ENCODE measurements at places on chromosomes 6 and 20.

DNA sequence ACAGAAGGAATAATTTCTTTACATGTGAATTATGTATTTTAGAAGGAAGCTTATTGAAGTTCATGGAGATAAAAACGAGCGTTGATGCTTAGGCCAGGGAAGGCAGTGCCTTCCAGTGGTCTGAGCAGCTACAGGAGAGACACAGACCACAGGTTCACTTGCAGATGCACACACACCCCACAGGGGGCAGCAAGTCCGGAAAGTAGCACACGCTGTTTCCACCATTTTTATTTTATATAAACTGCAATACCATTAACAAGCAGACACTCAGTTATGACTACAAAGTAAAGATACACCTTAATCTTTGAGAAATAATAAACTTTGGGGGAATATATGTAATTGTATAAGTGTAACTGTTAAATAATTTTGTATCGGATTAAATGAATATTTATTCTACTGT lies 13.5 kb upstream of the DACT2 start:
- DNase-seq, result no peak

GRCh38 chr20:62832212-62832922 lies 15.5 kb downstream of the COL9A3 start:
- no peak for DNase-seq

DNA sequence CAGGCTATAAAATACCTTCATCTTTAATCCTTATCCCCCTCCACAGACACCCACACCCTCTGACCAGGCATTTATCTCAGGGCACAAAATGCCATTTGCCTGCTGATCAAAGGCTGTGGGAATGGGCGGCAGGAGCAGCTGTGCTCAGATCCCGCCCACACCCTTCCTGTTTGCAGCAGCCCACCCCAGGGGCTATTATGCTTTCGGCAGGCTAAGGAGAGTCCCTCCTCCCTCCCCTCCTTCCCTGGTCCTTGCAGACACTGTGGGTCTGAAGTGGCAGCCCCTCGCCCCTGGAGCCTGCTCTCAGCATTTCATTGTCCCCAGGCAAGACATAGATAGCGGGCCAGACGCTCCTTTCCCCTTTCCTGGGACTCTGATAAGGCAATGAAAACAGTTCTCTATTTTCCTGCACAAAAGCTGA lies 220.8 kb upstream of the HEY2 start:
- DNase-seq, result no peak

DNA sequence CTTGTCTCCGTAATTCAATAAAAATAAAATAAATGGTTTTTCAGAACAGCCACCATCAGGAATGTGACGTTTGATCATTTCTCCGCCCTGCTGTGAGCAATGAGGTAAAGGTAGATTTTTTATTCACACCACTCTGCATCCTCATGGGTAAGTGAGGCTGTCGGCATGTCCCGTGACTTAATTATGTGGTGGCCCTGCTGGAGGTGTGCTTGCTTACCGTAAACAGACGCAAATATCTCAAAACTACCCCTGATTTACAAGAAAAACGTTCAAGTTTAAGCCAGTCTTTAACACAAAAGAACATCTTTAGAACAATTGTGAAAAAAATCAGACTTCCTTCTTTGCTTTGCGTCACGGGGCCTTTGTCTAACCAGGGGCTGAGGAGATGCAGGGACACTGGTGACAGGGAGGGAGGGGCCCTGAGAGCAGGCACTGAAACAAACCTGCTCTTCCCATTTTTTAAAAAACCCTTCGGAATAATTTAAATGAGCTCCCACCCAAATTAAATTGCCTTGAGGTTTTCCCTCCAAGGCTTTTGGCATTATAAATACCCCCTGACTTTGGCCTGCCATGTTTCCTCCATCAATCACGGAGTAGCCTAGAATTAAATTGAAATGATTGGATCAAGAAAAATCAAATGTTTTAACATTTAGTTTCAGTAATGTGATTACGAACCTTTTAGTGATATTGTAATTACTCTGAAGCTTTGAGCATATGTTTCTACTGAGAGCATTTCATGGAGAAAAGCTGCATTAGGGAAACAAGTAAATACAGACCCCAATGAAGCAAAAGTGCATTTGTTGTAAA lies 13.4 kb downstream of the PRKN start:
- DNase-seq, result no peak

DNA sequence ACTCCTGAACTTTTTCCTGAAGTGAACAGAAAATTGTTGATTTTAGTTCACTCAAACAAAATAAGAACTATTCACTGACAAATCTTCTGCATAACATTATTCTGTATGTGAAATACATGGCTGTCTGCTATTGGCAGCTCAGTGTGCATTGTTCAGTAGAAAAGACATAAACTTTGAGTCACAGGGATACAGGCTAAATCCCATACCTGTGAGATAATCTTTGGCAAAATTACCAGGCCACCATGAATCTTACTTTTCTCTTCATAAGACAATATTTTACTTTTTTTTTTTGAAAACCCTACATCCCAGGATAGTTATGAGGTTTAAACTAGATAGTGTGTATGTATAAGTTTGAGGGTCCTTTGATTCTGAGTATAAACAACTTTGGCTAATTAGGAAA lies 224.8 kb downstream of the GRM1 start:
- DNase-seq, result no peak

DNA sequence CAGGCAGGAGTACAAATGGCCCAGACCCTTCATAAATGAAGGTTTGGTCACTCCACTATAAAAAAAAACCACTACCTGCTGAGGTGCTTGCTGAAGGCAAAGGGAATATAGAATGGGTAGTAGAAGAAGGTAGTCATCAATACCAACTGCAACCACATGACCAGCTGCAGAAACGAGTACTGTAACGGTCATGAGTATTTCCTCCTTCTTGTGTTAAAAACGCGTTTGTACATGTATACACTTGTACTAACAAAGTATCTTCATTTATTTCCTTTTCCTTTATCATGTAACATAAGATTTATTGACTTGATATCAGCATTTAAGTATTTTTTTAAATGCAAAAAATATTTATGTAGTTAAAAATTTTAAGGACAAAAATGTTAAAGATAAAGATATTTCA lies 238.6 kb downstream of the TFAP2B start:
- no peak for DNase-seq

DNA sequence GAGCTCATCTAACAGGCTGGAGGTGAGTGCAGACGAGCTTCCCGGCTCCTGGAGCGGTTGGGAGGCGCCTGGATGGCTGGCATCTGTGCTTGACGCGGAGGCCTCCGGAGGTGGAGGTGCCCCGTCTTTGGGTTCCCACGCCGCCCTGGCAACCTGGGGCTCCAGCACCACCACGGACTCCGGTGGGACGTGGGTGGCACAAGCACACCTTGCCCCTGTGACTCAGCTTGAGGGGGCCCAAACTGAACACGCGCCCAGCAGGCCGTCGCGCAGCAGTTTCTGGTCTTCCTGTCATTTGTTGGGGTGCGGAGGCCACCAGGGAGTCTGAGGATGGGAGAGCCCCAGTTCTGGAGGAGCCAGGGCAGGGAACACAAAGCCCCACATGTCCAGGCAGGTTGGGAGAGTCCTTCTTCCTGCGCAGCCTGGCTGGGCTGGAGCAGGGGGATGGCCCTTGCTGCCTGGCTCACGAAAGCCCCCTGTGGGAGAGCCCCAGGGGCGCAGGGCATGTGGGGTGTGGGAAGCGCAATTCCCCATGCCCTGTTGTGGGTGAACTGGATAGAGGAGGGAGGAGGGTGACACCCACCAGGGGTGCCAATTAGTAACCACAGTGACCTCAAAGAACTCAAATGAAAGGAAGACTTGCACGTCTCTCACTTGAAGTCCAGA lies 1378.6 kb upstream of the DEFB115 start:
- DNase-seq, result no peak

DNA sequence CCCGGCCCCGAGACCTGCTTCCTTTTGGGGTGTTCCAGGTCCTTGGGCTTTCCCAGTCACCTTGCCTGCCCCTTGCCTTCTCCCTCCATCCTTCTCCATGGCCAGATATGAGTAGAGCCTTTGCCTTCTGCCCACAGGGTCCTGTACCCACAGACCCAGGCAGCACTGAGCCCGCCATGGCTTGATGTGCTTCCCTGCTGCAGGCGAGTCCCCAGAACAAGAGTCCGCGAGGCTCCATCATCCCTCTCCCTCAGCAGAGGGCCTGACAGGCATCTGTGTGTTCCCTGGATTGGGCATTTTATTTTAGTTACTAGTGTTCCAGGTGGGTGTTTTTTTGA lies 21.9 kb downstream of the PYGB start:
- no peak for DNase-seq

DNA sequence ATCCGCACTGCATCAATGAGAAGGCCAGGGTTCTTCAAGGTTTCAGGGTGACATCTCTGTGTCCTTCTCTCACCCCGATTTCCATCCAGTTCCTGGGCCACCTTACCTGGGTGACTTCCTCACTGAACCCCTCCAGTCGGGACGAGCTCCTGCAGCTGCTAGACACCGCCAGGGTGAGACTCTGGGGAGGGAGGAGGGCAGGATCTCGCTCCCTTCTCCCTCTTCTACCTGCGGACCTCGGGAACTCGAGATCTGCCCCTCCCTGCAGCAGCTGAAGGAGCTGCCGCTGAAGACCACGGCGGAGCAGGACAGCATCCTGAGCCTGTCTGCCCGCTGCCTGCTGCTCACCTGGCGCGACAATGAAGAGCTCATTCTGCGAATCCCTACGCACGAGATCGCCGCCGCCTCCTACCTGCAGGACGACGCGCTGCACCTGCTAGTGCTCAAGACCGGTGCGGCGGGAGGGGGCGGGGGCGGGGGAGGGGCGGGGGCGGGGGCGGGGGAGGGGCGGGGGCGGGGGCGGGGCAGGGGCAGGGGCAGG lies 7.5 kb downstream of the CCM2L start:
- no peak for DNase-seq

GRCh38 chr6:32692019-32692418 lies 25.6 kb upstream of the HLA-DQB1 start:
- no peak for DNase-seq

DNA sequence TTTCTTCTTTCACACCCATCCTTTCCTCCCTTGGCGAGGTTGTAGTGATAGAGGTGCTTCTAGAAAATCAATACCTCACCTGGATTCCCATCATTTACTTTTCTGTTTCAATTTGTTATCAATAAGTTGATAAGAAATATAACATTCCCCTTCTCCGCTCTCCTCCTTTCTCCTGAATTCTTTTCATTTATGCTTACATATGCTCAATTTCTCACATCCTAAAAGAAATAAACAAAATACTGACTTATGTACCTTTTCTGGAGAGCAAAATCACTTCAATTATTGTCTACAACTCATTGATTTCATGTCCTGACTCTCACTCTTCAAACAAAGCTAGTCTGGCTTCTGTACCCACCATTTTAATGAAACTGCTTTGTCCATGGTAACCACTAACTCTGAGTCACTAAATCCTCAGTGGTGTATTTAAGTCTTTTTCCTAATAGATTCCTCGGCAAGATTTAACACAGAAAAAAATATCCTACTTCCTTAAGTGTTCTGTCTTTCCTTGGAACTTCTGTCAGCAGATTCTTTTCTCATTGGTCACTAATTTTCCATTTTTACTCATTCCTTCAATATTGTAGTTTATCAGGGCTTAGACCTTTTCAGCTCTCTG lies 289.6 kb downstream of the RFPL4B start:
- DNase-seq, result no peak

- no peak for DNase-seq
Measured at GRCh38 chr20:10467681-10468339, 32.7 kb downstream of the SLX4IP start.

GRCh38 chr6:44446626-44447300 lies 59.3 kb downstream of the CDC5L start:
- DNase-seq, result no peak

GRCh38 chr20:42082611-42083010 lies 464.4 kb upstream of the CHD6 start:
- no peak for DNase-seq

- no peak for DNase-seq
Measured at GRCh38 chr20:17287503-17287902, 60.7 kb downstream of the PCSK2 start.

DNA sequence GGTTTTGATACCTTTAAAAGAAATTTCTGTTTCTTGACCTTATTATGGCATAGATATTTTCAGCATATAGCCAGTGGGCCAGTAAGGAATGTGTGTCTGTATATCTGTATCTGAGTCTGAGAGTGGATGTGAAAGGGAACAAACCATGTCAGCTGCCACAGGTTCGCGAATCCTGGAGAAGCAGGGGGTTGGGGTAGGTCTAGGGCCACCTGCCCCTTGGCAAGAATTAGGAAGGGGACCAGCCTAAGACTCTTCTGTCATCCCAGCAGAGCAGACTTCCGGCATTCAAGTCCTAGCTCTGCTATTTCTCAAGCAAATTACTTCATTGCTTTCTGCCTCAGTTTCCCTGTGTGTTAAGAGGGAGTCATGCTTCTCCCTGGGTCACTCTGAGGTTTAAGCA lies 180.3 kb upstream of the SNX9 start:
- DNase-seq, result no peak

- no peak for DNase-seq
Measured at GRCh38 chr20:57620274-57620990, at the start of gene ZBP1. Gene ZBP1, minus strand, starts transcription at chr20:57620426. Its CDS starts 131 bp downstream, at chr20:57620295.

- DNase-seq, result no peak
Measured at GRCh38 chr6:129890164-129890563, 29.0 kb upstream of the TMEM244 start.

GRCh38 chr20:59628171-59628570 lies 23.8 kb downstream of the PHACTR3 start:
- no peak for DNase-seq

DNA sequence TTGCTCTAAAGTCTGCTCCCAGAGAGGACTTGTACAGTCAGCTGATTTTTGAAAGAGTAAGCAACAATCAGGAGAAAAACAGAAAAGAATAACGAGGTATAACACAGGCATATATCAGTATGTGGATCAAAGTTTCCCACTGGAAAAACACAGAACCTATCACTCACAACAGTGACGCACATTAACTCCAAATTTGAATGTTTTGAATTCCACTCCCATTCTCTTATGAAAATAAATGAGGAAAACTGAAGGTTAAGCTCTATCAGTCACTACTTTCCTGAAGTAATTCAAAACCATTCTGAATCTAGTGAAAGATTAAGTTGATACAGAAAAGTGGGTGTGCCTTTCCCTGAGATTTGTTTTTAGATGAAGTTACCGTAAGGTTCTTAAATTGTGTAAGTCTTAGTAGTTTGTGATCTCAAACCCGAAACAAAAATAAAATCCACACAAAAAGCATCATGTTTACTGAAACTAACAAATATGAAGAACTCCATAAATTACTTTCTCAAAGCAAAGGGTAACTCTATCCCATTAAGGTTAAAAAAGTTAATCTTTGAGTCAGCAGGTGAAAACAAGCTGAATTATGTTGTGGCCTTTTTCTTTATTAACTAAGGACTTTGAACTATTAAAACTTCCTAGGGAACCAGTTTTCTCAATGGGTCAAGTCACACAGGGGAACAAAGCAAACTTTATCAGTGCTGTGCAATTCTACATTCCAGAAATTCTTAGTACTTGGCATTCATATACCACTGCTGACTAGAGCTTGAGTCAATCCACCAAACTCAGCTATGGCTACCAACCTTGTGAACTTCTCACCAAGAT lies 115.7 kb downstream of the OGFRL1 start:
- DNase-seq, result no peak

DNA sequence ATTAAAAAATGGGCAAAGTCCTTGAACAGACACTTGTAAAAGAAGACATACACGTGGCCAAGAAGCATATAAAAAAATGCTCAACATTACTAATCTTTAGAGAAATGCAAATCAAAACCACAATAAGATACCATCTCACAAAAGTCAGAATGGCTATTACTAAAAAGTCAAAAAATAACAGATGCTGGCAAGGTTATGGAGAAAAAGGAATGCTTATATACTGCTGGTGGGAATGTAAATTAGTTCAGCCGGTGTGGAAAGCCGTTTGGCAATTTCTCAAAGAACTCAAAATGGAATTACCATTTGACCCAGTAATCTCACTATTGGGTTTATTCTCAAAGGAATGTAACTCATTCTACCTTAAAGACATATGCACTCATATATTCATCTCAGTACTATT lies 166.6 kb downstream of the KHDC1L start:
- DNase-seq, result no peak
